ENCODE measurements at places on chromosomes 7 and 10.

- DNase-seq: no peak
These were observed 33.5 kb downstream of the PROSER2 start for GRCh38 chr10:11856678-11857077.

GRCh38 chr10:3272300-3272699, 99.7 kb upstream of the PITRM1 start:
- DNase-seq: no peak

DNA sequence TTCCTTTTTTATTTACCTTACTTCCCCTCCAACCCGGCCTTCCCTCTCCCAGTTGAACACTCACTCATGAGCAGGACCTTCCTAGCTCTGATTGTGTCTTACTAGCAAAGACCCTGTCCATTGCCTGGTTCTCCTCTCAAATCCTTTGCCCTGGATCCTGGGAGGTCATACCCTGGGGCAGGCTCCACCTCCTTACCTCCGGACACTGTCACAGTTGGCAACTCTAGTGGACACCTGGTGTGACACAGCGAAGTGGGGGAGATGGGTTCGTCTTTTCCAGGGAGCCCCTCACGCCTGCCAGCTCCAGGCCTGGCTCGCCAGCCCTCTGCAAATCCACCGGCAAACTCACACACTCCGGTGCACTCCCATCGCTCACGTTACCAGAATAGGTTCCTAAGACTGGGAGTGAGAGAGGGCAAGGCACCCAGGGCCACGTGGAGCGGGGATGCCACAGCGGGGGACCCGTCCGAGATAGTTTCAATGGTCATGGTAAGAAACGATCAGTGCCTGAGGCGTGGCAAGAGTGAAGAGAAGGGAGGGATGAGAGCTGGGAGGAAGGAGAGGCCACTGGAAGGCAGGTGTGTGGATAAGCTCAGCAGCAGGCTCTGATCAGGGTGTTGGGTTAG, 30.9 kb upstream of the TMEM72 start:
- no peak for DNase-seq

- DNase-seq: no peak
These were observed 75.2 kb upstream of the DUSP5 start for GRCh38 chr10:110422548-110422947.

- peak; percentile 5 for DNase-seq
These were observed 20.7 kb downstream of the KCNH2 start for GRCh38 chr7:150957133-150958020.

GRCh38 chr7:44074349-44074695, 8.0 kb downstream of the POLM start:
- DNase-seq: no peak

Measured in CD8-positive, alpha-beta T cell (primary cell).